ENCODE measurements at places on chromosomes 5 and 9. TPM values are rescaled to one million over a fixed set of nuclear protein-coding genes. Genes with fewer than 3 reads are reported as not detected.

GRCh38 chr5:52043543-52043942 lies 660.3 kb downstream of the ISL1 start:
- no peak for DNase-seq
- H3K4me1 ChIP-seq = no peaks in the 10 kb centered on the region
- H3K27ac ChIP-seq = no peak overlapping the region
- no peaks in the 10 kb centered on the region for H3K27me3 ChIP-seq

PCDHGB7 gene
- total RNA-seq = 12.7 TPM

GRCh38 chr5:11164531-11165294 lies 403.7 kb upstream of the DAP start:
- H3K4me1 ChIP-seq = no peaks in the 10 kb centered on the region
- no peaks in the 10 kb centered on the region for H3K27me3 ChIP-seq
- DNase-seq = no peak
- no peak overlapping the region for H3K27ac ChIP-seq

DNA sequence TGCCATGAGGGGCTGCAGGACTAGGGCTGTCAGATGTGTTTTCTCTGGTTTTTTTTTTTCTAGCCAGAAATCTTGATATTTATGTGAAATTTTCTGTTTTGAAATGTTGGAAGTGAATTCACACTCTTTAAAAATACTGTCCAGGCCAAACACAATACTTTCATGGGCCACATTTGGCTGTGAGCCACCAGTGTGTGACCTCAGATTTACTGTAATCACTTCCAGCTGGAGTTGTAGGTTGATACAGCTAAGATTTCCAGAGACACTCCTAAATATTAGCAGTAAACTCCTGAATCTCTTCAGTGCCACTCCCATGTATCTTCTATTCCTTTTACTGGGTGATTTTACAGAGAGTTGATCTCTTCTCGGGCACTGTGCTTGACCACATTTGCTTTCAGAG lies 92.2 kb upstream of the CKMT2 start:
- H3K4me1 ChIP-seq = no peaks in the 10 kb centered on the region
- H3K27ac ChIP-seq = no peak overlapping the region
- no peak for DNase-seq
- H3K36me3 ChIP-seq = no peaks in the 10 kb centered on the region

OR13C3 gene
- total RNA-seq = not detected

- H3K36me3 ChIP-seq = no peaks in the 10 kb centered on the region
- DNase-seq = no peak
- no peak overlapping the region for H3K27ac ChIP-seq
- no peaks in the 10 kb centered on the region for H3K27me3 ChIP-seq
- H3K4me1 ChIP-seq = no peaks in the 10 kb centered on the region
Measured at GRCh38 chr5:106392766-106393165, 1278.0 kb downstream of the EFNA5 start.

GRCh38 chr9:16335788-16336580 lies 534.5 kb downstream of the BNC2 start:
- no peaks in the 10 kb centered on the region for H3K4me1 ChIP-seq
- DNase-seq = peak; percentile 85
- H3K27me3 ChIP-seq = no peaks in the 10 kb centered on the region
- H3K27ac ChIP-seq = no peak overlapping the region

GRCh38 chr9:98600631-98601030 lies 108.1 kb downstream of the GABBR2 start:
- no peaks in the 10 kb centered on the region for H3K4me1 ChIP-seq
- no peak overlapping the region for H3K4me3 ChIP-seq
- no peak for DNase-seq
- H3K36me3 ChIP-seq = no peaks in the 10 kb centered on the region
- H3K27ac ChIP-seq = no peak overlapping the region
- H3K27me3 ChIP-seq = no peaks in the 10 kb centered on the region

- no peak for DNase-seq
- no peaks in the 10 kb centered on the region for H3K36me3 ChIP-seq
- no peak overlapping the region for H3K27ac ChIP-seq
Measured at GRCh38 chr5:31377274-31377946, 154.5 kb downstream of the DROSHA start.

- peaks cover 5% of the 10 kb centered on the region for H3K36me3 ChIP-seq
- peak overlapping the region; percentile 76 for H3K27ac ChIP-seq
- no peaks in the 10 kb centered on the region for H3K4me1 ChIP-seq
Measured at GRCh38 chr9:35757226-35757891, 3.3 kb upstream of the MSMP start.

JAK2 gene
- 144 TPM for total RNA-seq

- no peak overlapping the region for H3K27ac ChIP-seq
- no peak overlapping the region for H3K4me3 ChIP-seq
- H3K36me3 ChIP-seq = no peaks in the 10 kb centered on the region
Measured at GRCh38 chr9:28926306-28926705, 1353.0 kb upstream of the C9orf72 start.

CDH12 gene
- total RNA-seq = not detected

DNA sequence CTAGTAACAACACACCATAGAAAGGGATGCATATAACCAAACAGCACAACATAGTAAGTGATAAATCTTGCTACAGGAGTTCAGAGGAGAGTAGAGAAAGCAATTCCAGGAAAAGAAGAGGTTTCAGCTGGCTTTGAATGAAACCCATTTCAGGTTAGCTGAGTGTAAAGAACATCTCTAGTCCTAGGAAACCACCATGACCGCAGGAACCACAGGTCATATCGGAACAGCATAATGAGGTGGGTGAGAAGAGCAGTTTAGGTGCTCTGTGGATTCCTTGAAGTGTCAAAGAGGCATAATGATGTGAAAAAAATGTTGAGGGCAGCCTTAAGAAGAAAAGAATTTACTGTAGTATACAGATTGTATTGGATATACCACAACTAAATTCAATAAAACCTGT lies 507.5 kb downstream of the MTRR start:
- H3K27me3 ChIP-seq = no peaks in the 10 kb centered on the region
- H3K4me3 ChIP-seq = no peak overlapping the region
- no peaks in the 10 kb centered on the region for H3K4me1 ChIP-seq
- no peaks in the 10 kb centered on the region for H3K36me3 ChIP-seq
- DNase-seq = no peak
- H3K27ac ChIP-seq = no peak overlapping the region

GRCh38 chr9:18542837-18543405 lies 69.0 kb downstream of the ADAMTSL1 start:
- H3K4me1 ChIP-seq = peaks cover 1% of the 10 kb centered on the region
- H3K27me3 ChIP-seq = no peaks in the 10 kb centered on the region
- H3K36me3 ChIP-seq = no peaks in the 10 kb centered on the region
- no peak for DNase-seq

DNA sequence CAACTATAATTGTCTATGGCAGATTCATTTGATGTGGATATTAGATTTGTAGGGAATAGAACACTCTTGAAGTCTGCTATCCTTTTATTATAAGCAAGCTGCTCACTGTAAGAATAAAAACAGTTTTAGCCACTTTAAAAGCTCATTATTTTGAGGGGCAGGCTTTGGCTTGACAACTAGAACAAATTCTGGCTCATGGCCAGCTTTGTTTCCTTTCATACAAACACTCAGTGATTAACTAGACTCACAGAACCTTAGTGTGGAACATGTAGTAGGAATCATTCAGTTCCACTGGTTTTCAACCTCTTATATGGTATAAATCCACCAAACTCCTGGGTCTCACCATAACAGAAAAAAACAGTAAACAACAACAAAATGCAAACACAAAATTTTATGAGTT lies 27.4 kb upstream of the CEP120 start:
- no peaks in the 10 kb centered on the region for H3K27me3 ChIP-seq
- no peak overlapping the region for H3K4me3 ChIP-seq
- no peaks in the 10 kb centered on the region for H3K4me1 ChIP-seq
- DNase-seq = no peak
- H3K36me3 ChIP-seq = no peaks in the 10 kb centered on the region
- no peak overlapping the region for H3K27ac ChIP-seq

RETREG1 gene
- 9.7 TPM for total RNA-seq

CCDC192 gene
- total RNA-seq = not detected

- peak overlapping the region; percentile 61 for H3K4me3 ChIP-seq
- H3K27ac ChIP-seq = no peak overlapping the region
Measured at GRCh38 chr9:105693435-105694189, 729 bp upstream of the TMEM38B start.

DNA sequence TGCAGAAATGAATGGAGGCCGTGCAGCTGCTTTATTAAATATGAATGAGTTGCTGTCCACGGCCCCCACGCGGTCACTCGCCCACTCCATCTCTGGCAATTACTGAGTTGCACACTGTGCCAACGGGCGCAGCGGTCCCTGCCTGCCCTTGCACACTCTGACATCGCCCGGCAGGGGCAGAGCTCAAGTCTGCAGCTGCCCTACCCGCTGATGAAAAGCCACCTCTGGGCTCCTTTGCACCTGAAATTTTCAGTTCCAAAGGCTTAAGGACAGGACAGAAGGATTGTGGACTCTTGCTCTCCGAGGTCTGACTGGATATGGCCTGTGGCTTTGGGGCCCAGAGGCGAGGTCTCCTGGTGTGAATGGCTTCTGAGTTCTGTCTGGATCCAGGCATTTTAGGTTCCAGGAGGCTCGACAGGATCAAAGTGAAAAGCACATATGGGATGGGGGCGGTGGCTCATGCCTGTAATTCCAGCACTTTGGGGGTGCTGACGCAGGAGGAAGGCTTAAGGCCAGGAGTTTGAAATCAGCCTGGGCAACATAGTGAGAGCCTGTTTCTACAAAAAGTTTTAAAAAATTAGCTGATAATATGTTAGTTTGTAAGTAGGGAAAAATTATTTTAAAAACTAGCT lies 201.8 kb downstream of the PAX5 start:
- no peak for DNase-seq
- no peaks in the 10 kb centered on the region for H3K36me3 ChIP-seq
- no peak overlapping the region for H3K4me3 ChIP-seq
- H3K27ac ChIP-seq = no peak overlapping the region
- no peaks in the 10 kb centered on the region for H3K4me1 ChIP-seq

- H3K4me1 ChIP-seq = no peaks in the 10 kb centered on the region
- no peak overlapping the region for H3K27ac ChIP-seq
- no peak for DNase-seq
Measured at GRCh38 chr9:35834260-35835215, 5.5 kb downstream of the TMEM8B start.

ERMP1 gene
- 11.2 TPM for total RNA-seq

SAXO1 gene
- total RNA-seq = 0.24 TPM

ENTR1 gene
- total RNA-seq = 27.1 TPM

GRCh38 chr9:78598120-78598519 lies 301.2 kb downstream of the PSAT1 start:
- H3K27ac ChIP-seq = no peak overlapping the region
- H3K27me3 ChIP-seq = no peaks in the 10 kb centered on the region
- H3K4me1 ChIP-seq = no peaks in the 10 kb centered on the region
- DNase-seq = no peak

DNA sequence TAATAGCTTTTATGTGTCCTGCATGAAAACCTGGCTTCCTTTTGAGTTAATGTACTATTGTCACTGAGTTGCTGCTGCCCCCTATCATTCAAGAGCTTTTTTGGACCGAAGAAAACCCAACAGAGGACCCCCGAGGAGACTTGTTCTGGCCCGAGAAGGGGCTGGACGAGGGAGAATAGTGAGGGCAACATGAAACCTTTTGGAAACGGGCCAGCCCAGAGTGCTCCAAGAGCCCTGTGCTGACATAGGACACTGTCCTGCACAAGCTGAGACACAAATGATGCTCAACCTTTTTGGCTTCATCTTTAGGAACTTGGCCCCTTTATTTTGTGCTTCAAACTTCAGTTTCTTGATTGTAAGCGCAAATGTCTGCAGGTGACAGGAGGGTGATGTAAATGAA lies 4.0 kb upstream of the GADD45G start:
- no peaks in the 10 kb centered on the region for H3K4me1 ChIP-seq
- no peak overlapping the region for H3K4me3 ChIP-seq
- DNase-seq = no peak
- no peak overlapping the region for H3K27ac ChIP-seq

Data from aorta (tissue), 5 donors.